NCI-H226 (cell line): ENCODE measurements at places on chromosomes 2 and 18.

DNA sequence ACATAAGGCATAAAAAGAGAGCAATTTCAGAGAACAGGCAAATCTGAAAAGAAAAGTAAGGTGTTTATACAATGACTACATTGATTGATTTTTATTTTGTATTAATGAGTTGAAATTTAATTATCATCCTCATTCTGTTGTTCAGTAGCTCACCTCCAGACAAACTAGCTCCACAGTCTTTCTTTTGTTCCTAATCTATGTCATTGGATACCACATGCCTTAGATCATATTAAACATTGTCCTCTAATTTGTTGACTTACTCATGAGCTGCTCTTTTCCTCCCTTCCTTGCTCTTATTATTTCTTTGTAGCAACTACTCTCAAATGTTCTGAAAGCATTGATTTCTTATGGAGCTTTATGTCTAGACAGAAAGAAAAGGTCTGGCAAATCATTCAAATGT is 185.5 kb upstream of the ZSWIM2 start:
- DNase-seq, result no peak

DNA sequence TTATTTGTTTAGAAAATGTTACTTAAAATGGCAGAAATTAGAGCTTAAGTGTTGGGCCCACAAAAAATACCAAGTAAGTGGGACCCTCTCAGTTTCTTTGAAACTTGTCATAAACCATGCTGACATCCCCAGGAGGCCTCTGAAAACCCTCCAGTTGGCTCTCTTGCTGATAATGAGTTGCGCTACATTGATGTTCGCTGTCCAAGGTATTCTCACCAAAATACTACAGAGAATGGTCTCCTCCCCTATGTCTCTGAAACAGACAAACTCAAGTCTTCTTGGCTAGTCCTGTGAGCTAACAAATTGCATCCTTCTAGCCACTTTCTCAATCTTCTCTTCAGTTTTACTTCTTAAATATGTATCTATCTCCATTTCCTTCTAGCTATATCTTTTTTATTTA is 669.4 kb downstream of the IRS1 start:
- DNase-seq, result no peak

- DNase-seq, result no peak
Observed at GRCh38 chr2:73285159-73285739, 971 bp upstream of the FBXO41 start.

GRCh38 chr18:61926532-61926931 is 33.7 kb upstream of the RNF152 start:
- DNase-seq, result no peak

GRCh38 chr2:45830322-45830721 is 178.8 kb downstream of the PRKCE start:
- DNase-seq, result no peak
